ENCODE measurements at places on chromosomes 7 and 10.

DNA sequence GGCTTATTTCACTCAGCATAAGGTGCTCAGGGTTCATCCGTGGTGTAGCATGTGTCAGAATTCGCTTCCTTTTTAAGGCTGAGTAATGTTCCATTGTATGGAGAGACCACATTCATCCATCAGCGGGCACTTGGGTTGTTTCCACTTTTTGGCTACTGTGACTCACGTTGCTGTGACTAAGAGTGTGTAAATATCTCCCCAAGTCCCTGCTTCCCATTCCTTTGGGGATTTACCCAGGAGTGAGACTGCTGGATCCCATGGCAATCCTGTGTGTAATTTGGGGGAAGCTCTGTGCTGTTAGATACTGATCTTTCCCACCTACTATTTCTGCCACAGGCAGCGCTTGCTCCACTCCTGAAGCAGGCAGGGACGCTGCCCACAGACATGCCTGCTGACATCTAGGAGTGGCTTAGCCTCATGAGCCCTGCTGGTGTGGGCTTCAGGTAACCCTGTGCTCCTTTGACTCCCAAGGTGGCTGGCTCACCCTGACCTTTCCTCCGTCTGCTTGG, 346.0 kb downstream of the FRMD4A start:
- no peak for DNase-seq

- DNase-seq: no peak
Measured at GRCh38 chr7:15709978-15710377, 23.5 kb upstream of the MEOX2 start.

- DNase-seq: no peak
Measured at GRCh38 chr7:124324262-124324661, 291.4 kb upstream of the TMEM229A start.

DNA sequence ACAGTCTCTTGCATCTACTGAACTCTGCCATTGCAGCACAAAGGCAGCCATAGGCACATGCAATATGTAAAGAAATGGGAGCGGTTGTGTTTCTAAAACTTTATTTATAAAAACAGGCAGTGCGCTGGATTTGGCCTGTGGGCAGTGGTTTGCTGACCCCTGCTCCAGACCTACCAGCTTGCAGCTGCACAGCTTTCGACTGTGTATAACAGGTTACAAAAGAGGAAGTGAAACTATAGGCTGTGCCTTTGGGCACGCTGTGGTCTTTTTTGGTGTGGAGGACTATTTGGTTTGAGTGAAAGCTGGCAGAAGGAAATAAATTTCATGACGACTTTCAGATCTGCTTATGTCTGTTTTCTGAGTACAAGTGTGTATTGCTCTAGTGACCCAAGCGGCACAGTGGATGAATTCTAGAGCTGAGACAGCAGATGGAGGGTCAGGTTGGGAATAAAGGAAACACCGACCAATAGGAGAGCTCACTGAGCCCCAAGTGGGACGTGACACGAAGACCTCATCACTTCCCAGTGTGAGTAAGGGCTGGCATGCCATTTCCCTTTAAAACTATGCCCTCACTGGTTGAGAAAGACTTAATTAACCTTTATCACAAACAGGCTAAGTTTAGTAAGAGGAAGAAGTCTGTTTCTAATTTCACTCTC, 152.7 kb downstream of the ANK3 start:
- DNase-seq: peak; percentile 33

GRCh38 chr10:121961456-121961855, 13.6 kb downstream of the NSMCE4A start:
- DNase-seq: no peak

DNA sequence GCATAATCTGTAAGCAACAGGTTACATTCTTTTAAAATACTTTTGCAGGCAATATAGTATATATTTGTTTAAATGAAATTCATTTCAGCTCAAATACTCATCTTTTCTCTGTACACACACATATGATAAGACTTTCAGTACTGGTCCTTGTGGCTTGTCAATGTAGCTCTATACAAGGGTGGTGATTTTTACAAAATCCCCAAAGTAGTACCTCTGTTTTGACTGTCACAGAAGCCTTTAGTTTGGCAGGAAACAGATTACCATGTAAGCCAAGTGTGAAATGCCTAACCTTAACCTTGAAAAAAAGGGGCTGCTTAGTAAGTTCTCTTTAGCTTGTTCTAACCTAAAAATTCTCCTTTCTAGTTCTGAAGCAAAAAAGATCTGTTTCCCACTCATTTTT, 87.9 kb downstream of the KCND2 start:
- DNase-seq: no peak

GRCh38 chr10:104581884-104582601, 59.0 kb upstream of the SORCS3 start:
- no peak for DNase-seq

DNA sequence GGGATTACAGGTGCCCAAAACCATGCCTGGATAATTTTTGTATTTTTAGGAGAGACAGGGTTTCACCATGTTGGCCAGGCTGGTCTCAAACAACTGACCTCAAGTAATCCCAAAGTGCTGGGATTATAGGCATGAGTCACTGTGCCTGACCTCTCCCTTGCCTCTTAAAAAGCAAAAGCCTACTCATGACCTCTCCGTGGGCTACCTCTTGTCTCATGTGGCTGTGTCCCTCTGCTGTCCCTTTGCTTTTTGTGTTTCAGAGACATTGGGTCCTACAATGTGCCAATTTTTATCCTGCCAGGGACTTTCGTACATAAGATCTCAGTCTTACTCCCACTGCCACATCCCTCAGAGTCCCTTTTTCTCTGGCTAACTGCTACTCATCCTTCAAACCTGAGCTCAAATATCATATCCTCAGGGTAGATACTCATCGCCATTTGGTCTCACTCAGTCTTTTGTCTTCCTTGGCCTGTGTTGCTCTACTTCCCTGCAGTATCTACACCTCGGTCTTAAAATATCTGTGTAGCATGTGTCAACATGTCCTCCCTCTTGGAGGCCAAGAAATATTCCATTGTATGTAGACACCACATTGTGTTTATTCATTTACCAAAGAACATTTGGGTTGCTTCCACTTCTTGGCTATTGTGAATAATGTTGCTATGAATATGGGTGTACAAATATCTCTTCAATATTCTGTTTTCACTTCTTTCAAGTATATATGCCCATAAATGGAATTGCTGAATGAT, 465.0 kb upstream of the KLF6 start:
- DNase-seq: no peak

GRCh38 chr10:89563861-89564478, 28.6 kb upstream of the SLC16A12 start:
- DNase-seq: no peak

DNA sequence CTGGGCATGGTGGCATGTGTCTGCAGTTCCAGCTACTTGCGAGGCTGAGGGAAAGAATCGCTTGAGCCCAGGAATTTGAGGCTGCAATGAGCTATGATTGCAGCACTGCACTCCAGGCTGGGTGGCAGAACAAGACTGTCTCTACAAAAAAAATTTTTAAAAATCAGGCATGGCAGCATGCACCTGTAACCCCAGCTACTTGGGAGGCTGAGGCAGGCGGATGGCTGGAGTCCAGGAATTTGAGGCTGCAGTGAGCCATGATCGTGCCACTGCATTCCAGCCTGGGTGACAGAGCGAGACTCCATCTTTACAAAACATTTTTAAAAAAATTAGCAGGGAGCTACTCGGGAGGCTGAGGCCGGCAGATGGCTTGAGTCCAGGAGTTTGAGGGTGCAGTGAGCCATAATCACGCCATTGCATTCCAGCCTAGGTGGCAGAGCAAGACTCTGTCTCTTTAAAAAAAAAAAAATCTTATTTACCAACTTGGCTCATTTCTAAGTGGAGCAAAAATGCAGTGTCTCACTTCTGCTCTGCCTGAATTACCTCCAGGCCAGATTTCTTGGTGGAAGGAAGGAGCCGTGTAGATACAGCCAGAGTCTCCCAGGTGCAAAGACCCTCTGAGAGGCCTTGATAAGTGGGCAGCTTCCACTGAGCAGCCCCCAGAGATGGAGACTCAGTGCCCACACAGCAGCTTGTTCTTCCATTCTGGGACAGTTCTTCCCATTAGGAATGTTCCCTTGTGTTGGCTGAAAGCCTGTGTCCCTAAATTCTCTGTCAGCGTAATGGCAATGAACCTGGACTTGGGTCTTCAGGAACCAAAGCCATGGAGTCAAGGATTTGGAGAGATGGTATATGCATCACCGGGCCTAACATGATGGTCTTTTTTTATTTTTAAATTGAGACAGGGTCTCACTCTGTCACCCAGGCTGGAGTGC, 30.0 kb downstream of the GTF2IRD1 start:
- DNase-seq: no peak

GRCh38 chr7:65233409-65234034, 140.1 kb upstream of the ZNF92 start:
- DNase-seq: no peak

DNA sequence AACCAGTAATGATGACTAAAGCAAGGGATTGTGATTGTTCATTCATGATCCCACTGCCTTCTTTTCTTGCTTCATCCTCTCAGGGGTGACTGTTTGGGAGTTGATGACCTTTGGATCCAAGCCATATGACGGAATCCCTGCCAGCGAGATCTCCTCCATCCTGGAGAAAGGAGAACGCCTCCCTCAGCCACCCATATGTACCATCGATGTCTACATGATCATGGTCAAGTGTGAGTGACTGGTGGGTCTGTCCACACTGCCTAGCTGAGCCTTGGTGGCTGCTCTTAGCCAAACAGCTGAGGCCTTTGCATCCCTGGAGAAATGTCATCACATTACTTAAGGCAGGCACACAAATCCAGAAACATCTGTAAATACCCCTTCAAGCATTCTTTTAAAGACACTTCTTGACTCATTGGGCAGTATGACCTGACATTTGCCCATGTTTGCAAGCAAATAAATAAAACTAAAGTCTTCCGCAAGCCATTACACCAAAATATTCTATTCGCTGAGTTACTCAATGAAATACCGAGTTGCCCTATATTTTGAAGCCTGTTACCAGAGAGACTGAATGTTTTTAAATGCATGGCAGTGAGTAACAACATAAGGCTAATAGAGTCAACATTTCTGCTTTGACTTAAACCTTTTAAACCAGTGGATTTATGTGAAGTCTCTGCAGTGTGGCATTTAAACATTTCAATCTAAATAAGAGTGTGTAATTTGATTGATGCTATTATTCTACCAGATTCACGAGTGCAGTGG, 166.3 kb upstream of the LANCL2 start:
- no peak for DNase-seq

DNA sequence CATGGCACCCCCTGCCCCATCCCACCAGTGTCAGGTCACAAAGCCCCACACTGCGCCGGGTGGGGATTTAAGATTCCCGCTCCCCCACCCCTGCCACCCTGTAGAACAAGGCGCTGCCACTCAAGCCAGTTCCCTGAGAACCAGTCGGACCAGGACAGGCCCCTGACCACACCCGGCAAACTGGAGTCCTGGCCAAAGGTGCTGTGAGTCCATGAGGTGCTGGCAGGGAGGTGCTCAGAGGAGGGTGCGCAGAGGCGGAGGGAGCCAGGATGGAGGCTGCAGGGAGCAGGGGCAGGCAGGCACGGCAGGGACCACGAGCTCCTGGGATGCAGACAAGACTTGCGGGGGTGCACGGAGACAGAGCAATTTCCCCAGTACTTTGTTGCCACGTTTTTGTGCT, 19.7 kb upstream of the GDI2 start:
- DNase-seq: no peak

Measured in stimulated activated naive CD8-positive, alpha-beta T cell treated with anti-CD3 and anti-CD28 coated beads, Interleukin-15, Interleukin-2, amounts not matched to agents 100 U/mL and 50 U/mL, for 24 hours (primary cell).